ENCODE measurements at places on chromosomes 12 and 14.

DNA sequence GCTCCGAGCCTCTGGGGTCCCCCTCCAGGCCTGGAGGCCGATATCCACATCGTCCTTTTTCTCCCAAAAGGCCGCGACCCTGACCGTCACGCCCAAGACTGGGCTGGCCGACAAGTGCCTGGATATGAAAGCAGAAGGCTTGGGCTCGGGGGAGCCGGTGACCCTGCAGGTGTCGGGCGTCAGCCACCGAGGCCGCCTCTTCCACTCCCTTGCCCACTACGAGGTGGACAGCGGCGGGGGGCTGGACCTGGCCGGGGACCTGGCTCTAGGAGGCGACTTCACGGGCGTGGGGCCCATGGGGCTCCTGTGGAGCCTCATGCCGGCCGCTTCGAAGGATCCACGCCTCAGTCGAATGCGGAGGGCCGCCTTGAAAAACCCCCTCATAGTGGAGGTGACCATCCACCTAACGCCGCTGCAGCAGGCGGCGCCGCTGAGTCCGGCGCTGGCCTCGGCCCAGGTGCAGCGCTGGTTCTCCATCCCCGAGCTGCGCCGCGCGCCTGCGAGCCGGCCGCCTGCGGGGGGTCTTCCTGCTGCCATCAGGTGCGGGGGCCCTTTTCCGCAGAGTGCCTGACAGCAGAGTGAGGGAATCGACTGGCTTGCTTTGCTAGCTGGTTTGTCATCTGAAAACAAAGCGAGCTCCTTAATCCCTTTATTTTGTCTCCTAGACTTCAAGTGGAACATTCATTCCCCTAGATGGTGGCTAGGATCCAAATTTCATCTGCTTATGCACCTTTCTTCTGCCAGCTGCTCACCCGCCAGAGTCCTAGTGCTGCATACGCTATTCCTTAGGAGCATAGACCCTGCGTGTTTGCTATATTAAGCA is 10.6 kb upstream of the DNAL1 start:
- no peak for DNase-seq

- no peak for DNase-seq
These were observed 45.0 kb downstream of the SYNE3 start for GRCh38 chr14:95471476-95471875.

- no peak for DNase-seq
These were observed 235.4 kb downstream of the SUDS3 start for GRCh38 chr12:118611770-118612169.

GRCh38 chr12:27052176-27052575 is 29.8 kb downstream of the MED21 start:
- no peak for DNase-seq

DNA sequence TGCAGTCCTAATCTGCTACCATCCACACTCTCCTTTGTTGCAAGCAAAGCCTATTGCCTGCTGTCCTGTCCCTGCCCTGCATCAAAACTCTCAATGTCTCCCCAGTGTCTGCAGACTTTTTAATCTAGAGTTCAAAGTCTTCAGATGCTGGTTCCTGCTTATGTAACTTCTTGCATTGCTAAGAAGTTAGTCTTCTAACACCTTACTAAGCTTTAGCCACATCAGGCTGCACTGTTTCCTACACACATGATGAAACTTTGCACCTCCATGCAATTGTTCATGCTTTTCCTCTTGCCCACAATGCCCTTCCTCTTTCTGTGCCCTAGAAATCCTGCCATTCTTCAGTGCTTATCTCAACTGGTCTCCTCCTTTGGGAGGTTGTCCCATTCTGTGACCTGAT is 16.2 kb upstream of the DICER1 start:
- DNase-seq, result no peak

GRCh38 chr12:52093346-52093745 is 13.8 kb downstream of the SMIM41 start:
- DNase-seq, result no peak

- DNase-seq, result no peak
These were observed 33.8 kb downstream of the SAMD4A start for GRCh38 chr14:54600717-54601109.

DNA sequence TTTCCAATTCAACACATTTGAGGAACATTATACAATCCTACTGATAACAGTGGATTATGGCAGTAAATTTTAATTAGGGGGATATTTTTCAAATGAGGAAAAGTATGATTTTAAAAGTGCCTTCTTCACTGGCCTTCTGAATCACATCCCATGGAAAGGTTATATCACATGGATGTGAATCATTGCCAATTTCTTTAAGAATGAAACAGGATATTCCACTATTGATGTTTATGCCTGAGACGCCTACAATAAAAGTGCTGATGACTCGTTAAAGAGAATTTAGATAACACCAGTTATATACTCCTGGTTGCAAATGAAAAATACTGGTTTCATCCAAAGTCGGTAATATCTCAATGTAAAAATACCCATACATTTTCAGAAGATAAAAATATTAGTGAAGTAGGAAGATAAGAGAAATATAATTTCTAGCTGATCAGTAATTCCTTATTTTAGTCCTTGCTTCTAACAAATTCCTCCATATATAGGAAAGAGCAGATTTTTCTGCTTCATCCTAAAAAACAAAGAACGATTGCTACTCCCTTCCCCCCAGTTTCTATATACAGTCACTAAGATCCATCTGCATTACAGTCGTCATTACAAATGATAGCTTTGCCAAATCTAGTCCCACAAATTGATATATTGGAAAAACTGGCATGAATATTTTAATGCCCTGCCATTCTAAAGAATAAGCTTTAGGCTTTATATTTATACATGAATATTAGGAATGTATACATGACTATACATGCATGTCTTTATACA is 139.5 kb upstream of the SOX5 start:
- DNase-seq, result no peak

GRCh38 chr12:7781274-7781673 is 7.9 kb upstream of the NANOG start:
- no peak for DNase-seq

DNA sequence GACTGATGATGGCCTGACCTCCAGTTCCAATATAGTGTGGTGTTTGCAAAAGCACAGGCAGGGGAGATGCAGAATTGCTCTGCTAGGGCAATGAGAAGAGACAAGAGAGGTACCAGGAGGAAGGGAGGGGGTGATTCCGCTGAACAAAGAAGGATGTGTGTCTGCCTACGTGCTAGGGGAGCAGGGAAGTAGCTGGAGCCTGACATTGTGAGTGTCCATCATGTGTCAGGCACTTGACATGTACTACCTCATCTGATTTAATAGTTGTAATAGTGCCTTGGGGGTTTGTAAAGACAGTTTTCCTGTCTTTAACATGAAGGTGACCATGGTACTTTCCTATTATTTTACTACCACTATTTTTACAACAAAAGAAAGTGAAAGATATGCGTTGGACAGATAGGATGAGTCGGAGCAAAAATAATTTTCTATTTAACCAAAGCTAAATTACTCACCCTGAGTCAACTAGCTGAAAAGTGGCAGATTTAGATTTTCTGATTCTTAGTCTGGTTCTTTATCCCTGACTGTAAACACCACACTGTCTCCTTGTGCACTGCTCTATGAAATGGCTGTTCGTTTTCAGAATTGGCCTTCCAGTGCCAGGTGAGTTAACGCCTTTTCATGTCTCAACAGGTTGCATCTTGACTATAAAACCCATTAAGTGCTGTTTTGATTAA is 33.7 kb upstream of the TEAD4 start:
- no peak for DNase-seq

GRCh38 chr12:92898755-92899154 is 30.3 kb downstream of the EEA1 start:
- DNase-seq, result no peak

DNA sequence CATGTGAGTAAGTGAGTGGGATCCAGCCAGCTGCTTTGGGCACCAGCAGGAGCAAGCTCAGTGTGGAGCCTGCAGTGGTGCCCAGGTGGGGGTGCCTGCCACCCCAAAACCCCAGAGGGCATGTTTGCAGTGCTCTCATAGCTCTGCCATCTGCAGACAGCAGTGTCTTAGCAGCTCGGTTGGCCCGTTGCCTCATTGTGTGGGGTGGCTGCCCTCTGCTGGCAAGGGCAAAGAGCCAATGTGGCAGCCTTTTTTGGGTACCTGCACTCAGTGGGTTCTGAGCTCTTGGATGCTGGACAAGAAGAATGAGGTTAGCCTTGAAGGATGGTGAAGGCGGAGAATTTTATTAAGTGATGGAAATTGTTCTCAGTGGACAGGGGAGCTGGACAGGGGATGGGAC is 52.3 kb downstream of the NEUROD4 start:
- DNase-seq, result no peak

GRCh38 chr14:103521438-103521950 is 1.1 kb downstream of the CKB start:
- DNase-seq, result no peak
